H1 (cell line): ENCODE measurements at places on chromosomes 13 and 19. TPM values are rescaled to one million over a fixed set of nuclear protein-coding genes. Genes with fewer than 3 reads are reported as not detected.

PINLYP gene
- 27.1 and 31.3 TPM in 2 replicates for polyA plus RNA-seq

DNA sequence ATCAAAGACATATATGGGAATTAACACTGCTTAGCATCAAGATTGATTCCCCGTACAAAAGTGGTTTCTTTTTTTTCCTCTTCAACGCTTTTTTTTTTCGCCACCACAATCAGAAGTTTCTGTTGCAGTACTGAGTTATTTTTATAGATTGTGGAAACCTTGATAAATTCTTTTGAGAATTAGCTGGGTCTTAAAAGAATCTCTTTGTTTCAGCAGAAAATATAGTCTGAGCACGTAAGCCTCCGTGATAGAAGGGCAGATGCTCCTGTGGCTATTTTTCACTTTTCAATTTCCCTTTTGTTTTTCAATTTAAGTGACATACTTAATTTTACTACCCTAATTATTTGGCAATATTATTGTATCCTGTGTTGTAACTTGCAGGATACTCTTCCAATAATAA lies 531.8 kb downstream of the DCT start:
- H3K27ac ChIP-seq = no peak overlapping the region
- no peak overlapping the region for H3K4me3 ChIP-seq
- no peaks in the 10 kb centered on the region for H3K4me1 ChIP-seq
- H3K27me3 ChIP-seq = no peaks in the 10 kb centered on the region
- H3K36me3 ChIP-seq = no peaks in the 10 kb centered on the region

CCNE1 gene
- 31.8 and 44.6 TPM in 2 replicates for polyA plus RNA-seq

CDC16 gene
- 36.3 and 42.5 TPM in 2 replicates for polyA plus RNA-seq

DNA sequence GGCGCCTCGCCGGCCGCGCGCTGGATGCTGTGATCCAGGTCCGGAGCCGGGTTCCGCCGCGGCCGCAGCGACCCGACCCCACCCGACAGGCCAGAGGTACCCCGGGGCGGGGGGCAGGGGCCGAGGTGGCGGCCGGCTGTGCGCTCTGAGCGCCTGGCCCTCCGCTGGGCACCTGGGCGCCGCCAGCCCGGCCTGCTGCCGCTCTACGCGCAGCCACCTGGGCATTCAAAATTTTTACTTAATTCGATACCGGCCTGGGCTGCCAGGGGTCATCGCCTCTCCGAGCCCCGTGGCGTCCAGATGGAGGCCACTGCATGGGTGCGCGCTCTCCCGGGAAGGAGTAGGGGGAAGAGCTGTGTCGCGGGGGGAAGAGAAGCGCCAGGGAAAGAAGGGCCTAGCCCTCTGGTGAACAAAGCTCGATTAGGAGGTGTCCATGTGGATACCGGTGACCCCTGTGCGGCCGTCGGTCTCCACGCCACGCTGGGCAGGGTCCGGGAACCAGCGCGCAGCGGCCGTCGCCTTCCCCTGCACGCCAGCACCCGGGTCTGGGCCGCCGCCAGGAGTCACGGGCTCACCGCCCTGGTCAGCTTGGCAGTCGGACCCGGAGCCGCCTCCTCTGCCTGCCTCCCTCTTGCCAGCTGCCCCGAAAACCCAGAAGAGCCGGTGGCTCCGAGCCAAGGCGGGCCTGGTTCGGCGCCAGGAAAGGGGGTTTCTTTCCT lies 666 bp downstream of the BIVM start:
- H3K4me1 ChIP-seq = no peaks in the 10 kb centered on the region
- no peak overlapping the region for H3K27ac ChIP-seq
- no peak for DNase-seq
- no peaks in the 10 kb centered on the region for H3K27me3 ChIP-seq
- no peaks in the 10 kb centered on the region for H3K36me3 ChIP-seq
